ENCODE measurements at places on chromosomes 6 and 20.
A peak's percentile ranks its signal among the peaks of the same experiment; 100 is the strongest.

DNA sequence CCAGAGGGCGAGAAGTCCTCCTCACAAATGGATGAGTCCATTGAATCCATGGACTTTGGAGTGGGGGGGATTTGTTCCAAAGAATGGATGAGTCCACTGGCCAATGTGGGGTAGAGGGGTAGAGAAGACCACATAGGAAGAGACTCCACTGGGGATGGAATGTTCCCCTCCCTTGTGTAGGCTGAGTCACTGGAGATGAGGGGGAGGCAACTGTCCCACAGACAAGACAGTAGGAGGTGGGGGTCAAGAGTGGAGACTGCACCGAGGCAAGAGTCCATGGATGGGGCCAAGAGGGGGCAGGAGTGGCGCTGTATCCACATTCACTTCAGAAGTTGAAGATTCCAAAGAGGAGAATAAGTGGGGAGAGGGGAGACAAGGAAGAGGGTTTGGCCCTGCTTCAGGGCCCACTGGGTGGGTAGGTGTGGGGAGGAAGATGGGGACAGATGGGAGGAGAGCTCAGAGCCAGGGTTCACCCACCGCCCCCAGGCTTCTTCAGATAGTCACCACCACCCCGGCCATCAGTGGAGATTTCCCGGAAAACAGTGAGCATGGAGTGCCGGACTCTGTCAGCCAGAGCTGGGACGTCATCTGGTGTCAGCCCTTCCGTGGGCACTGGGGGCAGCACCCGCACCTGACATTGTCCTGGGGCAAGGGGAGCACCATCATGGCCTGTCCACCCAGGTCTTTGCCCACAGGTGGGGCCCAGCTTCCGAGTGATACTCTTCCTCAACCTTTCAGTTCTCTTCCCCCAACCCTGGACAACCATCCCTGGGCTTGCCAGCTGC lies 4.6 kb downstream of the EGFL8 start:
- no peak for DNase-seq

- DNase-seq, result no peak
These were observed 74.2 kb upstream of the DSP start for GRCh38 chr6:7467007-7467897.

DNA sequence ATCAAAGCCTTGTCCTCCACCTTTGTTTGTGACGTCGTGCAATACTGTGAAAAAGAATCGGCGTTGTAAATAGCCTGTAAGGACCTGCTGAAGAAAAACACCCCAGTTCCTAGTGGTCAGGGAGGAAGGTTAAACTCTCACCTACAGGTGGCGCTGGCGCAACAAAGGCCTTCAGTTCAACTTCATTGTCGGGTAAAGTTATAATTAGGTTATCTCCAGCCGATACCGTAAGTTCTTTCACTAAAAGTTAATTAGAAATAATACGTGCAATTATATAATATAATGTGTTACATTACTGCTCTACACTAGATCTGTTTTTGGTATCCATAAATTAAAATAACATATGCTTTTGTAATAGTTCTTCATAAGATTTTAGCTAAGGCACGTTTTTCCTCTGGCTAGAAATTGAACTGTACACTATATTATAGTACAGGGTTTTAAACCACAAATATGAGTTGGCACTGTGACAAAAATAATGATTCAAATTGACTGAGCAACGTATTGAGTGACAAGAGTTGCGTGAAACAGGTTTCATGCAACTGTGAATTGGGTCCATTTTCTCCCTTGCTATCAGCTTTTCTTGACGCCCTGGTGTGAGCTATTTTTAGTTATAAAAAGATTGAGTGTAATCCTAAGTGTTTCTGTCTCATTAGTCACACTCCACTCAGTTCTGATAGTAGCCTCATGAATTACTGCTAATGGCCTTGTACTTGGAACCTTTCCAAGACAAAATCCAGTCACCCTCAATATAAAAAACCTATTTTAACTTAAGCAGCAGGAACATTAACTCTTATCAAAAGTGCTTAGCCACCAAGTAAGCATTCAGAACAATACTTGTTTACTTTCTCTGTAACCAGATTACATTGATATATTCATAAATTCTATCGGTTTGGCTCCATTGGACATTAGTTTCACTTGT lies 62.3 kb downstream of the KIAA0319 start:
- DNase-seq, result peak; percentile 61

GRCh38 chr20:42118409-42119125 lies 500.4 kb upstream of the CHD6 start:
- DNase-seq, result no peak

- DNase-seq, result no peak
These were observed 22.4 kb upstream of the RALY start for GRCh38 chr20:33971147-33971975.

DNA sequence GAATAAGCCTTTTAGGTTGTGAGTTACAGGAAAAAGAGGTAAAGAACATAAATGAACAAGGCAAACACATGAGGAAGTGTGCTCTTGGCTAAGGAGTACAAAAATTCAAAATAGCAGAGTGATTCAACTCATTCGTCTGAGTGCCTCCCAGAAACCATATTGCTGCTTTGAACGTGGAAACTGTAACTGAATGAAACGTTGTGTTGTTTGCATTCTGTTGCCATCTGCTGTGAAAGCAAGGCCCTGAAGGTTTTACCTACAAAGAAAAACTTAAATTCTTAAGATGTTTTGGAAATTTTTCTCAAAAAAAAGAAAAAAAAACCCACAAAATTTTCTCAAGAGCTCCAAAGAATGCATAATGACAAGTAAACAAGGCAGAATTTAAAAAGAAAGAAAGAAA lies 375.4 kb upstream of the HS3ST5 start:
- DNase-seq, result no peak

DNA sequence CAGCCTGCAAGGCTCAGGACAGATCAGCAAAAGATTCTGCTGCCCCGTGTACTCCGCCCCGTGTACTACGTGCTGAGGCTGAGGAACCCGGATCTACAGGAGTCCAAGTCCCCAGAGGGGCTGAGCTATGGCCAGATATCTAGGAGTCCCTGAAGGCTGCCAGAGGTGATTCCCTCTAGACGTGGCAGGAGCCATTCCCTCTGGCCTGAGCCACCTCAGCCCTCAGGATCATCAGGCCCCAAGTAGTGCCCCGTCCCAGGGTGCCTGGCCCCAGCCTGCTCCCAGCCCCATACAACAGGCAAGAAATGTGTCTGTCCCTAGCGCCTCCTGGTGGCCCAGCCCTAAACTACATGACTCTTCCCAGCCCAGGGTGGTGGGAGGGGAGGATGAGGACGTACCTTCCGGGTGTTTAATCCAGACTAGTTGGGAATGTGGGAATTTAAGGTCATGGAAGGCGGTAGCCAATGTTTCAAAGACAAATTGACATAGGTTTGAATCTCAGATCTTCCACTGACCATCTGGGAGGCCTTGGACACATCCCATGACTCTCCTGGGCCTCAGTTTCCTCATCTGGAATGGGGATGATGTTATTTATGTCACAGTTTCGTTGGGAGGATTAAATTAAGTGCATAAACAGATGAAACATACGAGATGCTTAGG lies 49.4 kb upstream of the PTPN1 start:
- peak; percentile 71 for DNase-seq

DNA sequence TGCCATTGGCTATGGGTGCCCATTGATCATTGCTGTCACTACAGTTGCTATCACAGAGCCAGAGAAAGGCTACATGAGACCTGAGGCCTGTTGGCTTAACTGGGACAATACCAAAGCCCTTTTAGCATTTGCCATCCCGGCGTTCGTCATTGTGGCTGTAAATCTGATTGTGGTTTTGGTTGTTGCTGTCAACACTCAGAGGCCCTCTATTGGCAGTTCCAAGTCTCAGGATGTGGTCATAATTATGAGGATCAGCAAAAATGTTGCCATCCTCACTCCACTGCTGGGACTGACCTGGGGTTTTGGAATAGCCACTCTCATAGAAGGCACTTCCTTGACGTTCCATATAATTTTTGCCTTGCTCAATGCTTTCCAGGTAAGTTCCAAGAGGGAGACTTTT lies 16.4 kb downstream of the ADGRF4 start:
- no peak for DNase-seq

GRCh38 chr6:12200761-12201160 lies 89.4 kb upstream of the EDN1 start:
- DNase-seq, result no peak

- peak; percentile 64 for DNase-seq
These were observed 909 bp downstream of the CPNE1 start for GRCh38 chr20:35663516-35664465.

DNA sequence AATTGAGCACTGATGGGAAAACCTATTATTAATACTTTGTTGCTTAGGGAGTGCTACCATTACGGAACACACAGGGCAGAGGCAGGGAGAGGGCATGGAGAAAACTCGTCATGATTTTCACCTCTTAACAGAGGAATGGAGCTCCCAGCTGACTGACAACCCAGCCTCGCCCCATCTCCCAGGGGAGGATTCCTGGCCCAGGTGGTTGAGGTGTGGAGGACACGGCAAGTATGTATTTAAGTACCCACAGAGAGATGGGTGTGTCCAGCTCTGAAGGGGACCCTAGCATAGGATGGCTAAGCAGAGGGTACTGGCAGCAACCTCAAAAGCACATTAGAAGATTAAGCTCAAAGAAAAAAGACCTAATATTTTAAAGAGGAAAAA lies 261.9 kb upstream of the MOCS1 start:
- DNase-seq, result no peak

DNA sequence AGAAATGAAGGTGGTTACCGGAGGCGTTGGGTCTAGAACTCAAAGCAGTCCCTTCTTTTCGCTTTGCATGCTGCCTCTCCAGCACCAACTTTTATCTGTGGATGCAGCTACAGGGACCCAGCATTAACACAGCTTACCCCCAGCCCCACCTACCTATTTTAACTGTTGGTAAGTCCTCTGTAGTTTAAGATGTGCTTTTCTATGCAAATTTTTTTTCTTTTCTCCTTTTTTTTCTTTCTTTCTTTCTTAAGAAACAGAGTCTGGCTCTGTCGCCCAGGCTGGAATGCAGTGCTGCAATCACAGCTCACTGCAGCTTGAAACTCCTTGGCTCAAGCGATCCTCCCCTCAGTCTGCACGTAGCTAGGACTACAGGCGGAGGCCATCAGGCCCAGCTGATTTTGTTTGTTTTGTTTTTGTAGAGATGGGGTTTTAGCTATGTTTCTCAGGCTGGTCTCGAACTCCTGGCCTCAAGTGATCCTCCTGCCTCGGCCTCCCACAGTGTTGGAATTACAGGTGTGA lies 6.5 kb upstream of the USP45 start:
- no peak for DNase-seq

DNA sequence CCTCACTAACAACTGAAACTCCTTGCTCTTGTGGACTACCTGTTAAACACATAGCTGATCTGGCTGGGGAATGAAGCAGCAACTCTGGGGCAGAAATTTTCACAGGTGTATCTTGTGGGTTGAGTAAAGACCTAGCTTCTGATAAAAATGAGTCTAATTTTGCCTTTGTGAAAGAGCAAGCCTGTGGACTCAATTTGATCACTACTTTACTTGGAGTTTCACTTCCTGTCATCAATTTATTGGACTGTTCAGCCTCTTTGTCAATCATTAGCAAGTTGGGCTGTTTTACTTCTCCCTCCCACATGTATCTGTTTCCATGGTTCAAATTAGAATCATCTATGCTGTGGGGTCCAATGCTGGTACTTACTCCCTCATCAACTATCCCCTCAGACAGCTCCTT lies 29.6 kb upstream of the CRIP3 start:
- DNase-seq, result peak; percentile 32

- DNase-seq, result no peak
These were observed 215.7 kb upstream of the CST7 start for GRCh38 chr20:24733416-24733815.

DNA sequence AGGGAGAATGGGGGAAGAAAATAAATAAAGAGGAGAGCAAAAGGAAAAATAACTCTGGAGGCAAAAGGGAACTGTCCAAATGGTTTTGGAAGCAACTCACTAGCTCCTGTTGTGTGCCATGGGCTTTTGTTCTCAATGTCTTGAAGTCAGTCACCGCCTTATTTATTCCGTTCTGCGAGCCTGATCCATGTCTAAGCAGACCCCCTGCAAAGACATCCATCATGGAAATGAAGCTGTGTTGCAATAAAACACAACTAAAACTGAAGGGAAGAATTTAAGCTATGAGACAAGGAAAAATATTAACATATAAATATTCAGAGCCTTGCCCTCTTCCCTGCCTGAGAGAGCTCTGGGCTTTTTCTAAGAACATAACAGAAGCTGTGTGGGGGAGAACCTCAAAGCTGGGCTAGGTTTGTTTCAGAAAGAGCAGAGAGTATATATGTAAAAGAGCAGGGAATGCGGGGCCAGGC lies 373.2 kb upstream of the CNR1 start:
- no peak for DNase-seq

- peak; percentile 50 for DNase-seq
These were observed 45.9 kb upstream of the ZNFX1 start for GRCh38 chr20:49323622-49324238.

DNA sequence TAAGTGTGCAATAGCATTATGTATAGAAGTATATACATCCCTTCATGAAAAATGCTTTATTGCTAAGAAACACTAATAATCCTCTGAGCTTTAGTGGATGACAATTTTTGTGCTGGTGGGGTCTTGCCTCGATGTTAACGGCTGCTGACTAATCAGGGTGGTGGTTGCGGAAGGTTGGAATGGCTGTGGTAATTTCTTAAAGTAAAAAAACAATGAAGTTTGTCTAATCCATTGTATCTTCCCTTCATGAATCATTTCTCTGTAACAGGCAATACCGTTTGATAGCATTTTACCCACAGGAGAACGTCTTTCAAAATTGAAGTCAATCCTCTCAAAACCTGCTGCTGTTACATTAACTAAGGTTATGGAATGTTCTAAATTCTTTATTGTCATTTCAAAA lies 816.5 kb upstream of the GJE1 start:
- DNase-seq, result no peak

GRCh38 chr6:30613251-30614043 lies 3.6 kb downstream of the PPP1R10 start:
- DNase-seq, result no peak

- no peak for DNase-seq
These were observed 97.9 kb downstream of the SOD2 start for GRCh38 chr6:159595173-159595572.

DNA sequence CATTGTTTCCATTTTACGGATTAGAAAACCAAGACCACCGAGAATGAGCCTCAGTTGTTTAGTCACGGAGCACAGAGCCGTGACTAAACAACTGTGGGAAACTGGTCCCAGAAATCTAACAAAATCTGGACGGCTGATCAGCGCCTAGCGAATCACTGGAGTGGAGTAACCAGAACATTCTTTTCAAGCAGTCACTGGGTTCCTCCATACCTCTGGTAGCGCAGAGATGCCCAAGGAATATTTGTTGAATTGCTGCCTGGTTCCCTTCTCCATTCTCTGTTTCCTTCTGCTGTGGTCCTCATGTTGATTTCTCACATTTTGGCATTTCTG lies 62.0 kb downstream of the GPX5 start:
- no peak for DNase-seq
